Fibroblast of the conjunctiva (primary cell): ENCODE measurements at places on chromosomes 5 and 9.
A peak's percentile ranks its signal among the peaks of the same experiment; 100 is the strongest.

DNA sequence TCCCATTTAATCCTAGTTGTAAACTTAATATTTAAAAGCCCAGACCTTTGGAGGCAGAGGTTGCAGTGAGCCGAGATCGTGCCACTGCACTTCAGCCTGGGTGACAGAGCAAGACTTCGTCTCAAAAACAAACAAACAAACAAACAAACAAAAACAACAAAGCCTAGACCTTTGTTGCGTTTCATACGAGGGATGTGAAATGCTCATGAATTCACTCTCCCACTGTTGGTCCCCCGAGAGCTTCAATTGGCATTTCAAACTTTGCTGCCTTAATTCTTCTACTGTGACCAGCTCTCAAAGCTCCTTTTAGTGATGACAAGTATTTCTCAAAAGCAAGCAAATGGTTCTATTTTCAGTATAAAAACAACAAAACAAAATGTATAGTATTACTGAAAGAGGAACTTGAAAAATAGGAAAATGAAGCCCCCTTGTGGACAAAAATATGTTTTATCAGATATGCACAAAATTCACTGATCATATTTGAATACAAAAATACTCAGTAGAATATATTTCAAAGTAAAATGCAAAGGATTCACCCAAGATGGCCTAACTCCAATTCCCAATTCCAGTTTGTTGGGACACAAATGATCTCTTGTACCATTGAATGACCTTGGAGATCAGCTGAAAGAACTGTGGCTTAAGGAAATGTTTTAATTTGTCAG is 140.4 kb downstream of the ESM1 start:
- peak; percentile 57 for DNase-seq

DNA sequence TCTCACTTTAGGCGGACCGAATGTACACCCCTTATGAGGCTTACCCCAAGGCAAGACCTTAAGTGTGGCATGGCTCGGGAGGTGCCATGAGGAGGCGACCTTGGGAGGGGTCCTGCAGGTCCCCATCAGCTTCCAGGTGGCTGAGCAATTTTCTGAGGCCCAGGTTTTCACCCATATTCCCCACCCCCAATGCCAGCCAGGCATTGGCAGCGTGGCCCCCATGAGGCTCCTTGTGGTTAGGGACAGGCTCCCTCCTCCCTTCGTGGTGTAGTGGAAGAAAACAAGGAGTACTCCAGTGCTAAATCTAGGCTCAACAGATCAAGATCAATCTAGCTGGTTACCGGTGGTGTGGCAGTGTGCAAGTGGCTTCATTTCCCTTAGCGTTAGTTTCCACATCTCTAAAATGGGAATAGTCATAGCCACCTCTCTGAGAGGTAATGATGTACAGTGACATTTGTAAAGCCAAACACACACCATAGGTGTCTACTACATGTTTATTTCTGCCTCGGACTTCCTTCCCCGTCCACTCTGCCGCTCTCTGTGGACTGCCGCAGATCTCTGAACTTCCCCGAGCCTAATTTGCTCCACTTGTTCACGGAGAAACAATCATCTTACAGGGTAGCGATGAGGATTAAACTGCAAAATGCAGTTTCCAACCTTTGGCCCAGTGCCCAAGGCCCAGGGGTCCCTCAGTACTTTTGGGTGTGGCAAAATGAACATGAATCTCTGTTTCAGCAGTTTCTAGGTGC is 8.4 kb downstream of the LHX2 start:
- no peak for DNase-seq

GRCh38 chr5:93401634-93402213 is 179.3 kb downstream of the NR2F1-AS1 start:
- DNase-seq = no peak

DNA sequence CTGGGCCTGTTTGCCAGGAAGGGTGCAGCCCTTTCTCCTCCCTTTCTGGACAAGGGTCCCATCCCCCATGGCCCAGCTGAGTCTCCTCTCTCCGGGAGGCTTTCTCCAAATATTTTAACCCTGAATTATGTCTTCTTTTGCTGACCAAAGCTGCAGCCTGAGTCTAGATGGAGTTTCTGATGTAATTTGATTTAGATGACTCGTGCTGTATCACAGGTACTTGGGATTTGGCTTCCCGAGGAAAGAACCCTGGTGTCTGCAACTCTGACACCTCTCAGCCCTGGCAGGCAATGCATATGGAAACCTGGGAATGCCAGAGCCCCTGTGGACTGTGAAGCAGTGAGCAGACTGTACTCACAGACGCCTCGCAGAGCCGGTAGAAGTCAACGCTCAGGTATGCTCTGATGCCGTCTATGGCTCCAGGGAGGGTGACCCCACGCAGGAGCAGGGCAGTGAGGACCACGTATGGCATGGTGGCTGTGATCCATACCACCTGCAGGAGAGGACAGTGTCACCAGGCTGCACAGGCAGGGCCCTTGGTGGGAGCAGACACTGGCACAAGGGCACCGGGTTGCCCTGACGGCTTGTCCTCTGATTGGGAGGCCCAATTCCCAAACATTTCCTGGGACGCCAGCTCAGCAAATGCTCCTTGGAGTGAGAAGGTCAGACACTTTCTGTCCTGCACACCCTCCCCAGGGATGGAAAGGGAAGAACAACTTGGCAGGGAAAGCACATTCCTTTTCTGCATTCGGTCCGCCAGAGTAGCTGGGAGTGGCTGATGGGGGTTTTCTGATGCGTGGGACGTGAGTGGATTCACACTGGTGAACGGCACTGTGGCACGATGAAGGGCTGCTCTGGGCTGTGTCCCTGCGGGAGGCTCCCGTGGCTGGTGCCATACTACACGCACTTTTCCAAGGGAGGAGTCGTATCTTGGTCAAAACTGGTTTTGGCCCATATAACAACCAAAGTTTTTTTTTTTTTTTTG is 24.7 kb downstream of the SLC6A3 start:
- DNase-seq = no peak

GRCh38 chr5:155471027-155471426 is 457.5 kb downstream of the KIF4B start:
- DNase-seq = no peak

GRCh38 chr5:151002250-151002649 is 18.1 kb upstream of the GPX3 start:
- peak; percentile 21 for DNase-seq

- DNase-seq = peak; percentile 24
These were observed 1.7 kb upstream of the ABL1 start for GRCh38 chr9:130833031-130833990.

DNA sequence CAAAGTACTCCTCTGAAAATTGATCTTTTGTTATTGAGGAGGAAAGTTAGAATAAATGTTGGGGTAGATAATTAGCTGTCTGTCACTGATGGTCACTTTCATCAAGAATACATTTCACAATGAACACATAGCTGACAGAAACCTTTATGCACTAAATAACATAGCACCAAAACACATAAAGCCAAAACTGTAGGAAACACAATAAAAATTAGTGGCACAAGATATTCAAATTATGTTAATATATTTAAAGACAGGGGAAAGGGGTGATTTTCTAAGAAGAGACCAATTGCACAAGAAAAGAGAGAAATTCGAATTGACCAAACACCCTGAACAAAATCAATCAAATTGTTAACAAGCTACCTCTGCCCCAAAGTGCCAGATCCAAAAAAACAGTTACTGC is 89.7 kb downstream of the AK8 start:
- DNase-seq = no peak

- no peak for DNase-seq
These were observed 4.4 kb downstream of the PDCD1LG2 start for GRCh38 chr9:5514617-5515260.

- DNase-seq = no peak
These were observed 454.1 kb downstream of the ZNF608 start for GRCh38 chr5:124292322-124292855.

- peak; percentile 28 for DNase-seq
These were observed 81.7 kb upstream of the LMX1B start for GRCh38 chr9:126532019-126532462.

DNA sequence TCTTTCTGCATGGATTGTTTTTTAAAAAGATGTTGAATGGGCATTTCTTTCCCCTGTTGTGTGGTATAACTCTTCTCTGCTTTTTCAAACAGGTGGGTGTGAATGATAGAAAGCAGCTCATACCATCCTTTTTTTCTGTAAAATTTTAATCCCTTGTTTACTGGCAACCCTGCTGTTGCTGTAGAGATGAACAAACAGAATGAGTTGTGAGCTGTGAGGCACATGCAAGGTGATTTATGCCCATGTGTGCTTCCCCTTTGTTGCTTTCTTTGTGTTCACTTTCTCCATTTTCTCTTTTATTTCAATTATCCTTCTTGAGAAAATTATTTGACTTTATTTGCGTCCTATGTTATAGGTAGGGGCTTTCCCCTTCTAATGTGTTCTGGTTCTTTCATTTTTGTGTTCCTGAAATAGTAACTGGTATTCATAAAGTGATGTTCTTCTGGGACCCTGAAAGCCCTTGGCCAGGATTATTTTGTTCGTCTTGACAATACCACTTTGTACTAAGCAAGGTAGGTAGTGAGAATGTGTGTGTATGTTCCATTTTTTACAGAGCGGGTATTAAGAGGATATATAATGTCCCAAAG is 79.9 kb downstream of the AOPEP start:
- no peak for DNase-seq

DNA sequence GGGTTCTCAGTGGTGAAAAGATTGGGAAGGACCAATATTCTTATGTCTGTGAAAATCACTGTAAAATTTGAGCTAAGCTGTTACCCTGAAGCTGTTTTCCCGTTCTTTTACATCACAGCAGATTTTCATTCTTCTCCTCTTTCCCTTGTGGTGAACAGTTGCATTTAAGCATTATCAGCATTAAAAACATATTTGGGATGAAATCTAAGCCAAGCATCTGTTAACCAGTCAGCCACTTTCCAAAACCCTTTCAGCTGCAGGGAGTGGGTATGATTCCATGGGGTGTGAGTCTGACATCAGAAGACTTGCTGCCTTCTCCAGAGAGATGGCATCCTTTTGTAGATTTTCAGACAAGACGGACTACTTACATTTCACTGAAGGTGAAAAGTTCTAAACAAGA is 97.2 kb downstream of the TRIO start:
- DNase-seq = peak; percentile 47

DNA sequence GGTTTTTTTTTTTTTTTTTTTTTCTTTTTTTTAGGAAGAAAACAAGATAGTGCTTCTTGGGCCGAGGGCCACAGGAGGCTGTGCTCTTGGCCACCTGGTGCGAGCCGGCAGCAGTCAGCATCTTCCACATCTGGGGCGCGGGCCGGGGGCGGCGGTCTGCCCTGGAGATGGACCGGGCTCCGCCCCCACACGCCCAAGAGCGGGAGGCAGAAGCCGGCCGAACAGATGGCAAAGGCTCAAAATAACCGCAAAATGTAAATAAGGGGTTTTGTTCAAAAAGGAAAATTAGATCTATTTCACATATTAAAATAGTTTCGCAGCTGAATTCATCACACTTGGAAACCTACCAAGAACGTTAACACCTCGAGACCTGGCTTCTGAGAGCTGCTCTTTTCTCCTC is 51.5 kb upstream of the UBAC1 start:
- DNase-seq = no peak

- DNase-seq = no peak
These were observed 1079.4 kb upstream of the COX7C start for GRCh38 chr5:85538362-85538761.

DNA sequence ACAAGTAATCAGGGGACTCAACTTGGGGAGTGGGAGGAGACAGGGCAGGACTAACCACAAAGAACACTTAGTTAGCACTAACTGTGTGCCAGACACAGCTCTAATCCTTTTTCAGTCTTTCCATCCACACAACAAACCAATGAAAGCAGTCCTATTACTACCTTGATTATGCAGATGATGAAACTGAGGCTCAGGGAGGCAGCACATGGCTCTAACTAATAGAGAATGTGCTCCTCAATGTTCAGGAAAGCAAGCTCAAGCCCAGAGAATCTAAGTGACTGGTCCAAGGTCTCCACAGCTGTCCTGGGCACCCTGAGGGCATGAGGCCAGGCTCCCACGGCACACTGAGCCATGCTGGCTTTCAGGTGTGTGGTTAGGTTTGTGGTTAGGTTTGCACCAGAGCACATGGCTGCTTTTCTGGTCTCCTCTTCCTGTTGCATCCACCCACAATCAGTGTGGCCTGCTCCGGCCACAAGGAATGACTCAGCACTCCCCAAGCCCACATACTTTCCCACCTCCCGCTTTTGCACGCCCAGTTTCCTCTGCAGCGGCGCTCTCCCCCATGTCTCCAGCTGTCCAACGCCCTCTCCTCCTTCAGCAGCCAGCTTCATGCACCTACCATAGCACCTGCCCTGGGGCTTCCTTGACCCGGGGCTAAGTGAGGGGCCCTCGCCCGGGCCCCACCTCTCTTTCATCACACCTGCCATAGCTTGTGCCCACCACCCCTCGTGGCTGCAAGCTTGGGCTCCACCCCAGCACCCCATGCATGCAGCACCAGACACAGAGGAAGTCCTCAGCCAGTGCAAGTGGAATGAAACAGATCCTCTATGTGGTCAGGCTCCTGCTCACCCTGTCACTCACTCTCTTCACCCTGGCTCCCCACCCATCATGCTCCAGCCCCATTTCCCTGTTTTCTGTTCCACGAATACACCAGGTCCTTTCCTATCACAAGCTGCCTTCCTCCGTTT is 133.1 kb downstream of the GABBR2 start:
- DNase-seq = no peak

DNA sequence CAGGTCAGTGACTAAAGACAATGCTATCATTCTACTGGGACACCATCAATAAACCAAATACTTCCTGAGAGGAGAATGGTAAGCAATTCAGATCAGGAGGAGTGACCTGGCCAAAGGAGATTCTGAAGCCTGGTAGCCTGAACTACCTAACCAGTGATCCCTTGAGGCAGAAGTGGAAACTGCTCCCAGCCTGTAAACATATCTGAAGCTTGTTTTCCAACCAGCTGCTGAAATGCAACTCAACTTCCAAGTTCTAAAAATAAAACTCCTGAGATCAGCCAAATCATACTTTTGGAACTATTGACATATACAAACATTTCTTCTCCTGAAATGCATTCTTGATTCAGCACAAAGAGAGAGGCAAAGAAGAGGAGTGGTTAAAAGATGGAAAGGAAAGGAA is 204.1 kb downstream of the EBF1 start:
- DNase-seq = no peak

DNA sequence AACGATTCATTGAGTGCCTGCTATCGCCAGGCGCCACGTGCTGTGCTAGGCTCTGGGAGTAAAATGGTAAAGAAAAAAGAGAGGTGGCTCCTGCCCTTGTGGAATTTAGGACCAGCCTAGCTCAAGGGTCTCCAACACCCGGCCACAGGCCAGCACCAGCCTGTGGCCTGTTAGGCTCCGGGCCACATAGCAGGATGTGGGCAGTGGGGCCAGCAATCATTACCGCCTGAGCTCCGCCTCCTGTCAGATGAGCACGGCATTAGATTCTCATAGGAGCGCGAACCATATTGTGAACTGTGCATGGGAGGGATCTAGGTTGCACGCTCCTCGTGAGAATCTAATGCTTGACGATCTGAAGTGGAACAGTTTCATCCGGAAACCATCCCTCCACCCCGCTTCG is 1.5 kb downstream of the RMRP start:
- no peak for DNase-seq

DNA sequence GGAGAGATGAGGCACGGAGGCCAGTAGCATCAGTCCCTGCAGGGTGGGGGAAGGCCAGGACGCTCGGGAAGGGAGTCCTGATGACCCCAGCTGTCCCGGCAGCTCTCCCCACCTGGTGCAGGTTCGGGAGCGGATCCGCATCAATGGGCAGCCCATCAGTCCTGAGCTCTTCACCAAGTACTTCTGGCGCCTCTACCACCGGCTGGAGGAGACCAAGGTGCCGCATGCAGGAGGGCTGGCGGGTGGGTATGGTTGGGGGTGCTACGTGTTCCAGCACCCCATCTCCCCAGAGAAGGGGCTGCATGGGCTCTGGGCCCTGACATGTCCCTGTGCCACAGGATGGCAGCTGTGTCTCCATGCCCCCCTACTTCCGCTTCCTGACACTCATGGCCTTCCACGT is 4.2 kb downstream of the FPGS start:
- no peak for DNase-seq

- DNase-seq = no peak
These were observed 38.1 kb downstream of the CMYA5 start for GRCh38 chr5:79727451-79728355.
